ENCODE measurements at places on chromosomes 2 and 18.

GRCh38 chr2:201942531-201942930, 91.1 kb upstream of the FZD7 start:
- DNase-seq, result no peak

GRCh38 chr2:223735659-223736244, 101.6 kb downstream of the AP1S3 start:
- peak; percentile 70 for DNase-seq

DNA sequence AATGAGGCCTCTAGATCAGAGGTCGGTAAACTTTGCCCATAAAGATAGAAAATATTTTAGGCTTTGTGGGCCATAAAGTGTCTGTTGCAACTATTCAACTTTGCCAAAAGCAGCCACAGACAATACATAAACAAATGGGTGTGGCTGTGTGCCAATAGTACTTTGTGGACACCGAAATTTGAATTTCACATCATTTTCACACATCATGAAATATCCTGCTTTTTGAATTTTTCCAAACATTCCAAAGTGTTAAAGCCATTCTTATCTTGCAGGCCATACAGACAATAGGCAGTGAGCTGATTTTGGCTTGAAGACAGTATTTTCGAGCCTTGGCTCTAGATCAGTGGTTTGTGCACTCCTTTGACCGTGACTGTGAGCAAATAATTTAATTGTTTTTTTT, 51.1 kb upstream of the EPC2 start:
- no peak for DNase-seq

- DNase-seq, result no peak
Measured at GRCh38 chr2:150088538-150088937, 398.9 kb downstream of the RND3 start.

DNA sequence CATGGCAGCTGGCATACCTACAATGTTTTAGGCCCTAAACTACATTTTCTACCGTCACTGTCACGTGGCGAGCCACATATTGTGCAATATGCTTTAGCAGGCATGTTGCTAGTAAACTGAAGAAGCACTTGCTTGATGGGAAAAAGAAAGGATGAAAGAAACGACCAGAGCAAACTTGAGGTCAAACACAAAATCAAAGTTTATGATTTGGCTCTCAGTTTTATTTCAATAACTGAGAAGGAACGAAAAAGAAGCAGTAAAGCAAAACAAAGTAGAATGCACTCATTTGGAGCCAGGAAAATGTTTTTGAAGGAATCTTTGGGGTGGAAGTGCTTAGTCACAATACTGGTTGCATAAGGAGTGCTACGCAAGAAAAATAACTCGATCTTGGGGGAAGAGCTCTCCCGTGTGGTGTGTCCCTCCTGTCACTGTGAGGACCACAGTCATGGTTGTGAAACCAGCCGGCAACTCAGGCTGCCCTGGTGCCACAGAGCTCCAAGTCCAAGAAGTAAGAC, 349.8 kb downstream of the RBM43 start:
- DNase-seq, result peak; percentile 93

- peak; percentile 48 for DNase-seq
Measured at GRCh38 chr2:68806511-68807109, 64.6 kb downstream of the BMP10 start.

- DNase-seq, result peak; percentile 49
Measured at GRCh38 chr2:33316328-33316727, 160.1 kb upstream of the RASGRP3 start.

GRCh38 chr2:216545359-216545758, 46.7 kb downstream of the RPL37A start:
- peak; percentile 82 for DNase-seq

DNA sequence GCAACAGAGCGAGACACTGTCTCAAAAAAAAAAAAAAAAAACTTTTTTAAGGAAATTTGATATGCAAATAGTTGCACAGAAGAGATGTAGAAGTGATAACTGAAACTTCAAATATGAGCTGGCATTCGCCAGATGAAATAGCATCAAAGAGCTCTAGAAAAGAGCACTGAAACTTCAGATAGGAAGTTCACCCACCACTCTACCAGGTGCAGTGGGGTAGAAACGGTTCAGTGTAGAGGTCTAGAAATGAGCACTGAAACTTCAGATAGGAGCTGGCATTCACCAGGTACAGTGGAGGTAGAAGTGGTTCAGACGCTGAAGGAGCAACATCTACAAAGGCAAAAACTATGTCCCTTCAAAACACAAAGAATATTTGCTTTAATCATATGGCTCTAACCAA, 9.0 kb upstream of the ONECUT2 start:
- DNase-seq, result no peak

GRCh38 chr2:8860239-8860638, 22.8 kb upstream of the KIDINS220 start:
- no peak for DNase-seq

GRCh38 chr18:23553887-23554286, 32.4 kb downstream of the NPC1 start:
- no peak for DNase-seq

DNA sequence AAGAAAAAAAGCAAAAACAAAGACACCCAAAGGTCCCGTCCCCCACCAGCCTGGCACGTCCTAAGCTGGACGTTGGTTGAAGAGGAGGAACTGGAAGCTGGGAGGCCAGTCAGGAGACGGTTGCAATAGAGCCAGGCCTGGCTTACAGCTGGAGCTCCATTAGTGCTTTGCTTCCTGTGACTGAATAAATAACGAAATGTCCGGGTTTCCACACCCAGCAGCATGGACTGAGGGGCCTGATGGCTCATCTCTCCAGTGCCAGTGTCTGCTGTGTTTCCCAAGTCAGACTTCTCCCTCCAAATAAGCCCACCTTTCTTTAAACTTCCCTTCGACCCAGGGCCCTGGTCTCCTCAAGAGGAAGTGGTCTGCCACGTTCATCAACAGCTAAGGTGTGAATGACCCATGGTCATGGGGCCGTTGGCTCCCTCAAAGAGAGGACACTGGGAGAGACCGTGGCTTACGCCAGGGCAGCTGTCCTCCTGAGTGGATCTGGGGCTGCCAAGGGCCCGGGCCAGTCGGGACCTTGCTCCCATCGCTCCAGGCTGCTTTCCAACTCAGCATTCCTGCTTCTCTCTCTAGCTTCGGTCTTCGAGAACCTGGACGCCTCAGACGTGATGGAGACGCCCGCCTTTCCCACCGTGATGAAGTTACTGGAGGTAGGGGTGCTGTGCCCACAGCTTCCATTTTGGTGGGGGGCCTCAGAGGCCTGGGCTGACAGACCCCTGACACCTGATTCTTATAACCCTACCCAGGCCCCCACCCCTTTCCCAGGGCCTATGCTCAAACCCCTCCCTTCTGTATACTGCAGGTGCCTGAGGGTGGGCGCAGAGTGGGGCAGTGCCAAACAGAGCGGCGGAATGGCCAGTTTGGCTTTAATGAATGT, 44.9 kb downstream of the MYO7B start:
- DNase-seq, result no peak

Data from AG09309 (cell line).